Activated CD4-positive, alpha-beta T cell treated with anti-CD3 and anti-CD28 coated beads for 1 hour (primary cell): ENCODE measurements at places on chromosomes 7 and 10.

DNA sequence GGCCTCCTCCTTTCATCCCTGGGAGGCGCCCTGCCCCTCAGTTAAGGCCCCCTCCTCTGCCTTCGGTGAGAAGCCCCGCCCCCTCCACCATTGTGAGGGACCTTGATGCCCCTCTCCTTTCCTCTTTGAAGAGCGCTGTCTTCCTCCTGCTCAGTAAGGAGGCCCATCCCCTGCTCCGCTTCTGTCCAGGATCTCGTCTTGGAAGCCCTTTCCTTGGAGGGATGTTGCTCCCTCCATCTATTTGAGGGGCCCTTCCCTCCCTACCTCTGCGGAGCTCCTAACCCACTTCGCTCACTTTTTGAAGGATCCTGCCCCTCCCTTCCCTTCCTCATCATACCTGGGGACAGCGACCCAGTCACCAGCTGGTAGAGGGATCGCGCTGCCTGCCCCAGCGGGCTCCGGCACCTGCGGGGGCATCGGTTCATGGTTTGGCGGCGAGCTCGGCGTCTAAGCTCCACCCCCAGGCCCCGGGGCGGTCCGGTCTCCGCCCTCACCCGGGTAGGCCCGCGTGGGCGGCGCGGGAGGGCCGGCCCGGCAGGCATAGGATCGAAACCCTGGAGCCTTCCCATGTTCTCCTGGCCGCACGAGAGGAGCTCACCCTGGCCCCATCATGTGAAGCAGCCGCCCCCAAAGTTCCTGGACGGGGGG is 4.1 kb downstream of the KCNIP2 start:
- DNase-seq = no peak

DNA sequence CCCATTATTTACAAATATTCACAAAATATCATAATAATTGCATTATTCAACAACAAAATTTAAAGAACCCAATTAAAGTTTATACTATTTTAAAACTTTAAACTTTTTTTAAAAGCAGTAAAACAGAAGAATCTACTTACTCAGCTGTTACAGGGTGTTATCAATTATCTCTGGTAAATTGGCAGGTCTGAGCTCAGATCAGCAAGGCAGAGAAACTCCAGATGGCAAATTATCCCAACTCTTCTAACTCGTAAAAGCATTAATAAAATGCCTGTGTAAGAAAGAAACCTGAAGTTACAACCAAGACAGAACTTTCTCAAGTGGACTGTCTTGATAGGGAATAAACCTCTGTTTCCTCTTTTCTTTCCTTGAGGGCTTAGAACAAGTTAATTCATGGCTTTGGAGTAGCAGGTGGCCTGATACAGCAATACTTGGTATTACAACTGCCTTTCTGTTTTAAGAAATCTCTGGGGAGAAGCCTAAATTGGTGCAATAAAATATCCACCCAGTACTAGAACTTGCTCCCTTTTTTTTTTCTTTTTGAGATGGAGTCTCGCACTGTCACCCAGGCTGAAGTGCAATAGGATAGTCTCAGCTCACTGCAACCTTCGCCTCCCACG is 275.3 kb upstream of the MKLN1 start:
- DNase-seq = no peak

- no peak for DNase-seq
Measured at GRCh38 chr7:4806983-4807597, 31.7 kb downstream of the AP5Z1 start.

- peak; percentile 22 for DNase-seq
Measured at GRCh38 chr7:44580945-44581878, 819 bp downstream of the TMED4 start.

- no peak for DNase-seq
Measured at GRCh38 chr10:70053218-70053840, 683 bp downstream of the MACROH2A2 start.

DNA sequence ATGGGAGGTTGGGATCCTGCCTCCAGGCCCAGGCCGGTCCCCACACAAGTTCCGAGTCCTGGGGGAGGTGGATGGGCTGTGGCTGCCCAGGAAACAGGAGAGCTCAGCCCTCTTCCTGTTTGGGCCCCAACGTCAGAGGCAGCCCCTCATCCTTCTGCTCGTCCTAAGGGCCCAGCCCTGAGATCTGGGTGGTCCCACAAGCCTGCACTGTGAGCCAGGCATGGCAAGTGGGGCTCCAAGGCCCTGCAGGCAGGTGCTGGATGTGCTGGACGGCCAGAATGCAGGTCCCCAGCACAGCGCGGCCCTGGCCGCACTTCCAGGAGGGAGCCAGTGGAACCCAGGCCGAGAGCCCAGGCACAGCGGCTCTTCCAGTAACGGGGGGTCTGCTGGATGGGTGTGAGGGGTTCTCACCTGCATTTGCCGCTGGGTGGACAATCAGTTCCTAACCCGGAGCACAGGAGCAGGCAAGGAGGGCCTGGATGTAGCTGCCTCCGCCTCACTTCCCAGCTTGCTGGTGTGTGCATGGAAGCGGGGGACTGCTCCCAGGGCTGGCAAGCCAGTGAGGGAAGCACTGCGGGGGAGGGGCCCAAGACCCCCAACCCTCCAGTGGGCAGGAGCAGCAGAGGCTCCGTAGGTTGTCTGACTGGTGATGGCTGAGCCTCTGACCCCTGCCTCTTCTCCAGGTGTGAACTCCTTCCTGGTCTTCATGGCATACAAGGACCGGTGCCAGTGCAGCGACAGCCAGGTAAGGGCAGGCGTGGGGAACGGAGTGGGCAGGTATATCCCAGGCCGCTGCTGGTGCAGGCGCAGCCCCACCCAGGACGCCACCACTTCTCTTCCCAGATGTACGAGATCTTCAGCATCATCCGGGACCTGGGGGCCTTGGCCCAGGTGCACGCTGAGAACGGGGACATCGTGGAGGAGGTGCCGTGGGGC is 9.7 kb downstream of the DPYSL4 start:
- no peak for DNase-seq

DNA sequence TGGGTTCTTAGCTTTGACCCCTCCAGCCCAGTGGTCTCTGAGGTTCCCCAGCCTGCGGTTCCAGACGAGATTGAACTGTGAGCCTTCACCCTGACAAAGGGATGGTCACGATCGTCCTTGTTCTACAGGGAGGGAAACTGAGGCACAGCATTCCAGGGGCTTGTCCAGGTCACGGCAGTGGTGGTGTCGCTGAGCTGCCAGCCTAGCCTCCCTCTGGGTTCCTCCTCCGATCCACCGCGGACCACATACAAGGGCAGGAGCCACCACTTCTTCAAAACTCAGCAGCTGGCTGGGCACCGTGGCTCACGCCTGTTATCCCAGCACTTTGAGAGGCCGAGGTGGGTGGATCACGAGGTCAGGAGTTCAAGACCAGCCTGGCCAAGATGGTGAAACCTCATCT is 35.8 kb downstream of the ELFN1 start:
- DNase-seq = no peak

GRCh38 chr10:66483966-66484365 is 441.9 kb upstream of the LRRTM3 start:
- DNase-seq = no peak

GRCh38 chr10:124740369-124741280 is 3.6 kb downstream of the FAM53B start:
- DNase-seq = no peak

DNA sequence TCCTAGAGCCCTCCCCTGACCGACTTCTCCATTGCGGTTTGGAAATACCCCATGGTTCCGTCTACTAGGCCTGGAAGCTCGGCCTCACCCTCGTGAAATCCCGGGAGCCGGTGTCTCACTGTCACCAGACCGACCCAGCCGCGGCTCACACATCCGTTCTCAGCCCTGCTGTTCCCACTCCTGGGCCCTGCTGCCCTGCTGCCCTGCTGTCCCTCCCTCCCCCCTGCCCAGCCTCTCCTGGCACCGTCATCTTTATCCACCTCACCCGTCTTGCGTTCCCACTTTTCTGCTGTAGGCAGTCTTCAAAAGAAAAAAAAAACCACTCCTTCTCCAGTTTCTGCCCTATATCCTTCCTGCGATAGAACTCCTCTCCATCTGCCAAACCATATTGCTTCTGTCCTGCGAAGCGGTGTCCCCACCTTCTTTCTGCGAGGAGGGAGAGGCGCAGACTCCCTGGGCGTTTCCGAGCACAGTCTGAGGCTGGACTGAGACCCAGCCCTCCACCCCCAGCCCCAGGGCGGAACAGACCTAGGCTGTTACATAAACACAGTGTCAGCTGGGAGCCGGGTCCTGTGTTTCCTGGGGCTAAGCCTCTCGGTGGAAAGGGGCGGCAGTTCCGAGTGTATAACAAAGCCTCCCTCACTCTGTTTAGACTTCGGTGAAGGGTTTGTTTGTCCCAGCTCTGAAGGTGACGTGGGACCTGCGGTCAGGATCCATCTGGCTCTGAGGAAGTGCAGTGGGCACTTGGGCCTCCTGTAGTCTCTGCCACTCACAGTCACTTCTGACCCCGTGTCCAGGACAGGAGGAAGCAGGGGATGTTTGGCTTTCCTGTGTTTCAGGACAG is 2.8 kb downstream of the AGAP3 start:
- DNase-seq = no peak

GRCh38 chr7:55018361-55019190 is at the start of gene EGFR:
Gene EGFR (plus strand): TSS chr7:55019017. CDS start chr7:55019278, 261 bp downstream.
- DNase-seq = no peak

DNA sequence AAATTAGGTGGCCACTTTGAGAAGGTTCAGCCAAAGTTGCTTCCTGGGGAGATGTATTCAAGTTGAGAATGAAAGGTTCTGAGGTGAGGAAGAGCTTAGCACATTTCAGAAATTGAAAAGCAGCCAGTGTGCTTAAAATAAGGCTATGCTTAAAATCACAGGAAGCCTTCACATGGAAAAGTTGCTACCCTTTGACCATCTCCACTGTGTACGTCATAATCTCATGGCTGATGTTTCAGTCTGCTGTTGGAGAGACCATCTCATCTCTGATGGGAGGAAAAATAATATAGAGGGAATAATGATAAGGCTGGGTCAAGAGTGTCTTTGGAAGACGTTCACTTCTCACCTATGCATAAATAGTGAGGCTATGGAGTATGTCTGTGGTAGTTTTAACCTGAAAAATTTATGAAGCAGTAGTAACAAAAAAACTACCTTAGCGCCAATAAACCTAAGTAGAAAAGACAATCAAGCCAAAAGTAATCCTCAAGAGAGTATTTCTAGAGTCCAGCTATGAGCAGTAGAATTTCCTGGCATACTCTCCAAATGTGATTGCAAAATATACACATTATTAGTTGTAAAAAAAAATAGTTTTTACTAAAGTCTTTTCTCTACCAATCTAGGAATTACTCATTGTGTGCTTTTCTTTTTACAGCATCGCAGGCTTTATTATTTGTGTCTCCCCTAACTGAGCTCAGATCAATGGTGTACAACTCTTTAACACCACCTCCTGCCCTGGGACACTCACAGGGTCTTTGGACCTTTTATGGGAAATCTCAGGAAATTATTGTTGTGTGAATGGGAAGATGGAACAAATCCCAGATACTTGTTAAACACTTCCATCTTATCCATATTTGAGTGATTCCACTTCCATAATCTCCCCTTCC is 435.2 kb upstream of the LRGUK start:
- no peak for DNase-seq

- DNase-seq = no peak
Measured at GRCh38 chr10:100024748-100025147, 15.0 kb upstream of the DNMBP start.

- DNase-seq = no peak
Measured at GRCh38 chr7:51645255-51645654, 328.6 kb upstream of the COBL start.

GRCh38 chr7:151759591-151760042 is 117.3 kb downstream of the PRKAG2 start:
- peak; percentile 43 for DNase-seq

- DNase-seq = no peak
Measured at GRCh38 chr7:138690495-138690894, 10.7 kb downstream of the SVOPL start.

- peak; percentile 72 for DNase-seq
Measured at GRCh38 chr10:124791547-124792348, at the start of gene EEF1AKMT2. Gene EEF1AKMT2 (minus strand): TSS chr10:124791887. CDS start chr10:124791833, 54 bp downstream.

GRCh38 chr7:80771523-80771922 is 133.1 kb downstream of the CD36 start:
- DNase-seq = no peak

DNA sequence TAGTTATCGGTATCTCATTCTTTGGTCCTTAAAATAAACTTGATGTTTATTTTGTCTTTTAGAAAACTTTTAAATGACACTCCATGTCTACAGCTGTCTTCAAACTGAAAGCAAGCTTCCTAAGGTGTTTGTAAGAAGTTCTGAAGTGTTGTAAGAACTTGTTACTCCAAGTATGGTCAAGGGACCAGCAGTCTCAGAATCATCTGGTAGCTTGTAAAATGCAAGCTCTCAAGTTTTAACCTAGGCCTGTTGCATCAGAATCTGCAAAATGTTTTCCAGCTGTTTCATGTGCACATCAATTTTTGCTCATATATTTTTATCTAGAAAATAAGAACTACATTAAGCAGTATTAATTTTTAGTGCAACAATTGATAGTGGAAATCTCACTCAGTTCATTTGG is 104.1 kb downstream of the THSD7A start:
- no peak for DNase-seq

- no peak for DNase-seq
Measured at GRCh38 chr7:103474956-103475355, 28.9 kb upstream of the SLC26A5 start.

GRCh38 chr7:28354601-28355402 is 57.5 kb upstream of the CREB5 start:
- no peak for DNase-seq

DNA sequence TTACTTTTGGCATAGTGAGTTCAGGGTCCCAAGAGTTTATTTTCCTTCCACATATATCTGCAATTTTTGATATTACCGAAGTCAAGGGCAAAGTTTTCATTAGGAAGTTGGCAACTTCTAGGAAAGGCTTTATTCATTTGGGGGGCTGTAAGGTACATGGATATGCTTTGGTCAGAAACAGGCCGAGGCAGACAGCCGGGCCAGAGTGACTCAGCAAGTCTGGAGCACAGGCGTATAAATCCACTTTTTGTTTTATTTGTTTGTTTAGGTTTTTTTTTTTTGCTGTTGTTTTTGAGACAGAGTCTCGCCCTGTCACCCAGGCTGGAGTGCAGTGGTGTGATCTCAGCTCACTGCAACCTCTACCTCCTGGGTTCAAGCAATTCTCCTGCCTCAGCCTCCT is 3.7 kb downstream of the ZNF680 start:
- no peak for DNase-seq

DNA sequence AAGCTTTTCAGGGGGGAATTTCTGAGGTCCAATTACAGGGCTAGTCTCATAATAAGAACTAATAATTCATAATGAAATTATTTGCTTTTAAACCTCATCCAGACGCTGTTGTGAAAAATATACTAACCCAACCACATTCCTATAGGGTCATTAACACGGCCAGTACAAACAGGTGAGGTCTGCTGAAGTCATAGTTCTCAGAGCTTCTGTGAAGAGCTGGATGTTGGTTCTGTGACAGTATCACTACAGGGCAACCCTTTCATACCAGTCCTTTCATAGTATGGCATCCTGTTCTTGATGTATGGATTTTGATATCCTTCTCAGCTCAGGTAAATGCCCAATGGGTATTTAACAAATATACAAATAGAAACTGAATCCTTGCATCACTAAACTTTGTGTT is 62.3 kb upstream of the FAM133B start:
- no peak for DNase-seq
